ENCODE measurements at places on chromosomes 7 and 10.

- no peak for DNase-seq
These were observed 625 bp downstream of the RP9 start for GRCh38 chr7:33108554-33109004.

GRCh38 chr10:803041-803741, 113.7 kb upstream of the DIP2C start:
- no peak for DNase-seq

DNA sequence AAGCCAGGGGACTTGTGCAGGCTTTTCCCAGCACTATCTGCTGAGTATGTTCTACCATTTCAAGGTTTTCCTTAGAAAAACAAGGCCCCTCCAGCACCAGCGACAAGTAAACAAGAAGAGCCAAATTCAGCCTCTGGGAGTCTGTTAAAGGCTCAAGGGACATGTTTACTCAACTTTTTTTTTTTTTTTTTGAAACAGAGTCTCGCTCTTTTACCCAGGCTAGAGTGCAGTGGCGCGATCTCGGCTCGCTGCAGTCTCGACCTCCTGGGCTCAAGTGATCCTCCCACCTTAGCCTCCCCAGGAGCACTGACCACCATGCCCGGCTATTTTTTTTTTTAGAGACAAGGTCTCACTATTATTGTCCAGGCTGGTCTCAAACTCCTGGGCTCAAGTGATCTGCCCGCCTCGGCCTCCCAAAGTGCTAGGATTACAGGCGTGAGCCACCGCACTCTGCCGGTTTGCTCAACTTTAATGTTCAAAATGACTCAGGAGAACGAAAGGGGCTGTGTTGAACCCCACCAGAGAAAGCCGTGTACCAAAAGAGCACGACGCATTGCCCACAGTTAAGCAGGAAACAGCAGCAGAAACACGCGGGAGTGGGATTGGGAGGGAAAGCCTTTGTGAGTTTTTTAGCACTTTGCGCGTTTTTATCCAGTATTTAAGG, 772 bp downstream of the PRDX3 start:
- no peak for DNase-seq

GRCh38 chr7:100891568-100892247, 2.2 kb upstream of the UFSP1 start:
- DNase-seq, result no peak

DNA sequence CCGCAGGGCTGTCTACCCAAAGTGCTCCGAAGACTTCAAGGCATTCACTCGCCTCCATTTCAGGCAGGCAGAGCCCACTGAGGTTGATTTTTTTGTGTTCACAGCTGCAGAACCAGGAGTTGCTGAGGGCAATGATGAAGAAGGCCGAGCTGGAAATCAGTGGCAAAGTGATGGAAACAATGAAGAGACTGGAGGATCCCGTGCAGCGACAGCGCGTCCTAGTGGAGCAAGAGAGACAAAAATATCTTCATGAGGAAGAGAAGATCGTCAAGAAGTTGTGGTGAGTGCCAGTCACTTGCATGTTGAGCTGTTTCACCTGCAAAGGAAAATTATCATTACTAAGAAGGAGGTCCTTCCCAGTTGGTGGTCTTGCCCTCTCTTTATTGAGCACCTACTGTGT, 210.5 kb downstream of the ARHGAP21 start:
- no peak for DNase-seq

GRCh38 chr7:30764030-30764975, 6.9 kb upstream of the MINDY4 start:
- DNase-seq, result no peak

DNA sequence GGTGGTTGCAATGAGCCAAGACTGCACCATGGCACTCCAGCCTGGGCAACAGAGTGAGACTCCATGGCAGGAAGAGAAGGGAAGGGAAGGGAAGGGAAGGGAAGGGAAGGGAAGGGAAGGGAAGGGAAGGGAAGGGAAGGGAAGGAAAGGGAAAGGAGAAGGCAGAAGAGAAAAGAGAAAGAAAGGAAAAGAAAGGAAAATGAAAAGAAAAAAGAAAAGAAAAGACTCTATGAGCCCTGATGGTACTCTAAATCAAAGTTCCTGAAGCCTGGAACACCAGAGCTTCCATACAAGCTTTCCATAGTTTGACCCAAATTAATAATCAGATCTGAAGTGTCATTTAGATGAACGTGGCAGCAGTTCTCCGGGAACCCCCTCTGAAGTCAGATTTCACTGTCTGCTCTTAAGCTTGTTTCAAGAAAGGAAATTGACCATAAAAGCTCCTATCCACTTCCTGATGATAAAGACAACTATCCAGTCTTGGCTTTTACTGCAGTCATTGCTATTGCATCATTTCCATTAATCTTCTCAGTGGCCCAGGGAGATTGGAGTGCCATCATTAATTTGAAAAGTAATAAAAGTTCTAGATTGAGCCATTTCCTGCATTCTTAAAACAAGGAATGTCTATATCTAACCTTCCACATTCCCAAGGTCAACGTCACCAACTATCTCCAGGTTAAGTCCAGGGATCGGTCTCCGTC, 44.2 kb upstream of the FRMD4A start:
- DNase-seq, result no peak

GRCh38 chr10:86944031-86944419, 13.4 kb downstream of the MMRN2 start:
- DNase-seq, result no peak

GRCh38 chr10:69955897-69956740, 96.5 kb upstream of the MACROH2A2 start:
- no peak for DNase-seq

- DNase-seq, result no peak
These were observed 91.2 kb downstream of the FAM13C start for GRCh38 chr10:59271160-59271559.

- no peak for DNase-seq
These were observed 319.6 kb downstream of the ELMO1 start for GRCh38 chr7:37129035-37129425.

- DNase-seq, result no peak
These were observed 118.6 kb downstream of the SRPK2 start for GRCh38 chr7:105270117-105270516.

DNA sequence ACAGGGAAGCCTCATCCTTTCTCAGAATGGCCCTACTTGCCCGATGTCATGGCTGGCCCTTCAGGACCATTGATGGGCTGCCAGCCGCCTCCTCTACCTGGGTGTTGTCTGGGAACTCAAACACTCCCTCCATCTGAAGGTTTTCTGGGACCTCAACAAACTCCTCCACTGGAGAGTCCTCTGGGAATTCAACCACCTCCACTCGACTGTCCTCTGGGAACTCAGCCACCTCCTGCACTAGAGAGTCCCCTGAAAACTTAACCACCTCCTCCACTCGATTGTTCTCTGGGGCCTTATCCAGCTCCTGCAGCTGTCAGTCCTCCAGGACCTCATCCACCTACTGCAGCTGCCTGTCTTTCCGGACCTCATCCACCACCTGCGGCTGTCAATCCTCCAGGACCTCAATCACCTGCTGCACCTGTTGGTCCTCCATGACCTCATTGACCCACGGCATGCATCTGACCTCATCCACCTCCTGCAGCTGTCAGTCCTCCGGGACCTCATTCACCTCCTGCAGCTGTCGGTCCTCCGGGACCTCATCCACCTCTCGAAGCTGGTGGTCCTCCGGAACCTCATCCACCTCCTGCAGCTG, 37.1 kb downstream of the MAT1A start:
- no peak for DNase-seq

- no peak for DNase-seq
These were observed 283.7 kb upstream of the NRP1 start for GRCh38 chr10:33618196-33618595.

DNA sequence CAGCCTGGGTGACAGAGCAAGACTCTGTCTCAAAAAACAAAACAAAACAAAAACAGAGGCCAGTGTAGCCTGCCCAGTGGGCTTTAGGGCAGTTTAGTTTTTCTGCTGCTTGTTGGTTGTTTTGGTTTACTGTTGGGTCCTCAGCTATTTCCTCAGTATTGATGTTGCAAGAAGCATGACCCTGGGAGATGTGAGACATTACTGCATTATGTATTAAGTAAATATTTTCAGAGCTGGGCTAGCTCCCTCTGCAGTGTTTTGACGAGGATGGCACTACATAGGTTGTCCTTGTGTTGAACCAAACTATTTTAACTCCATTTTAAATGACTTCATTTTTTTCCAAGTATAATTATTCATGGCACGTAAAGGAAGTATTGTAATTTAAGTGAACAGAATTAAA, 4.8 kb downstream of the AKAP9 start:
- DNase-seq, result no peak

- DNase-seq, result no peak
These were observed 3.7 kb upstream of the RET start for GRCh38 chr10:43073191-43073590.

DNA sequence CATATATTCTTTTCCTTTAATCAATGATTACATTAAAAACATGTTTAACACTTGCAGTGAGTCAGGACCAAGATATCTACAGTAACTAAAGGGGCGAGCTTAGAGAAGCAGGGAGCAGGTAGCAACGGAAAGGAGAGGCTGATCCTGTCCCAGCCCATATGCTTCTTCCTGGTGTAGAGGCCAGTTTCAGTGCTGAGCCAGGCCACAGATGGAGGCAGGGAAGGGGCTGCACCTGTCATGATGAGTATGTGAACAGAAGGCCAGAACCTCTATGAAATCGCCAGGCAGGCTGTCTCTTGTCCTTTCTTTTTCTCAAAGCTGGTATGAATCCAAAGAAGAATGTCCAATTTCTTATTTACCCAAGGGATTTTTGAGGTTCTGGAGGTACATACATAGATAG, 16.3 kb downstream of the REEP3 start:
- DNase-seq, result no peak

DNA sequence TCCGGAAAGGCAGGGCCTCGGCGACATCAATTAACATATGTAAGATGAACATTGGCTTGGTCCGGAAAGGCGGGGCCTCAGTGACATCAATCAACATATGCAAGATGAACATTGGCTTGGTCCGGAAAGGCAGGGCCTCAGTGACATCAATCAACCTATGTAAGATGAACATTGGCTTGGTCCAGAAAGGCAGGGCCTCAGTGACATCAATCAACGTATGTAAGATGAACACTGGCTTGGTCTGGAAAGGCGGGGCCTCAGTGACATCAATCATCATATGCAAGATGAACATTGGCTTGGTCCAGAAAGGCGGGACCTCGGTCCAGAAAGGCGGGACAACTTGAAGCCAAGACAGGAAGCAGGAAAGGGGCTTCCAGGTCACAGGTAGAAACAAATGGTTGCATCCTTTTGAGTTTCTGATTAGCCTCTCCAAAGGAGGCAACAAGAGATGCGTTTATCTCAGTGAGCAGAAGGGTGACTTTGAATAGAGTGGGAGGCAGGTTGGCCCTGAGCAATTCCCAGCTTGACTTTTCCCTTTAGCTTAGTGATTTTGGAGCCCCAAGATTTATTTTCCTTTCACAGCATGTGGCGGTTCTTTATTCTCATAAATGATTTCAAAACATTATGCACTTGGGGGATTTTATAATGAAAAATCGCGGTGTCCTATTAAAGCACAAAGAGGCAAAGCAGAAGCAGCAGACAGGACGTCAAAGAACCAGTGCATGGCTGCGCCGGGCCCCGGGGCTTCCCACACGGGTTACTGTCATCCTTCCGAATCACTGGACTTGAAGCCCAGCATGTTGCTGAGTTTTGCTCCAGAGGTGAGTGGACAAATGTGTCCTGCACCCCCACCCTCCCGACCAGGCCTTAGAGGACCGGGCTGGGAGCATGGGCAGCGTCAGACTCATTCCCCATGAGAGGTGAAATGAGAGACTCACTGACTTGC, 43.1 kb upstream of the EN2 start:
- DNase-seq, result no peak

DNA sequence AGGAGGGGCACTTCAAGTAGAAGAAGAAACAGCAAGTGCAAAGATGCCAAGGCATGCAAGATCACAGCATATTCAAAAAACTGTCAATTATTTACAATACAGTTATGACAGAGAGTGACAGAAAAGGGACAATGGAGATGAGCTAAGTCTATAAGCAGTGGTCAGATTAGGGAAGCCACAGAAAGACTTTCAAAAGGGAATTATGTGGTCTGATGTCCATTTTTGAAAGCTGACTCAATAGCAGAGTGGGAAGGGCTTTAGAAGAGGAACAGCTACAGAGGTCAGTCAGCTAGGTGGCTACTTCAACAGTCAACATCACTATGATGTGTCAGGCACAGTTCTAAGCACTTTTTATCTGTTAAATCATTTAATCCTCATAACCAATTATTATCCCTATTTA, 45.2 kb upstream of the SPOCK2 start:
- no peak for DNase-seq

- no peak for DNase-seq
These were observed 5.8 kb downstream of the FLNC start for GRCh38 chr7:128835790-128836641.

DNA sequence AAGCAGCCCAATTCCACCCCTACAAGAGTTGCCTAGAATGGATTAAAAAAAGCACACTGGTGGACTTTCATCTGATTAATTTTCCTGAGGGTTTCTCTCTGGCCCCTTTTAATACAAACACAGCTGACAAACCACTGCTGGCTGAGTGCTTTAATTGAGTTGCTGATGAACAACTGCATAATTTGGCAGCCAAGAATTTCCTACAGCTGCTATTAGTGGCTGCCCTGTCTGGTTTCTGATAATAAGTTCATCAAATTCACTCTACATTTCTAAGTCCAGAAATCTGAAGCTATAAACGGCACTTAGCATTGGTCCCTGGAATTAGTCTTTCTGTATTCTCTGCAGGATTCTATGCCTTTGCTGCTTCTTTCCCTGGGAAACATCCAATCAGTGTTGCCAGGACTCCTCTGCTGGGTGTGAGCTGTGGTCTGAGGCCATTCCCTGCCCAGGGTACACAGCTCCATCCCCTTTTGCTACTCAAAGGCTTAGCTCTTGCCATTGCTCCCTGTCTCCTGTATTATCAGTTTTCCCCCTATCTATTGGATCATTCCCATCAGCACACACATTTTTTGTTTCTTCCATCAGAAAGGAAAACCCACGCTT, 110.6 kb downstream of the LSM5 start:
- no peak for DNase-seq

DNA sequence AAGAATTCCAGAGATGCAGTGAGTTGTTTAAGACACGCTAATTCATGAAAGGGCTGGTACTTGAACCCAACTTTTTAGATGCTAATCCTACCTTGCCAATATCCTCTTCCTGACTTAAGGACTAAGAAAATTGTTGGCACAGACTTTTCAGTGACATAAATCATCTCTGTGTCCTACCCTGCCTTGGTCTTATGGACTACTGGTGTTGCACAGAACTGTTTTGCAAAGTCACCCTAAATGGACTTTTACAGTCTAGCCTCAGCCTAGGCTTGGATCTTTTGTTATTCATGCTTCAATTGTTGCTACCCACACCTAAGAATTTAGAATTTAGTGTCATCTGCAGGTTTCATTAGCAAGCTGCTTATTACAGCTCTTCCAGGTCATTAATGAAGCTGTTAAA, 112.7 kb downstream of the SORCS1 start:
- no peak for DNase-seq

GRCh38 chr7:75967055-75967454, 27.3 kb downstream of the TMEM120A start:
- DNase-seq, result no peak
